ENCODE measurements at places on chromosomes 12 and 14.

DNA sequence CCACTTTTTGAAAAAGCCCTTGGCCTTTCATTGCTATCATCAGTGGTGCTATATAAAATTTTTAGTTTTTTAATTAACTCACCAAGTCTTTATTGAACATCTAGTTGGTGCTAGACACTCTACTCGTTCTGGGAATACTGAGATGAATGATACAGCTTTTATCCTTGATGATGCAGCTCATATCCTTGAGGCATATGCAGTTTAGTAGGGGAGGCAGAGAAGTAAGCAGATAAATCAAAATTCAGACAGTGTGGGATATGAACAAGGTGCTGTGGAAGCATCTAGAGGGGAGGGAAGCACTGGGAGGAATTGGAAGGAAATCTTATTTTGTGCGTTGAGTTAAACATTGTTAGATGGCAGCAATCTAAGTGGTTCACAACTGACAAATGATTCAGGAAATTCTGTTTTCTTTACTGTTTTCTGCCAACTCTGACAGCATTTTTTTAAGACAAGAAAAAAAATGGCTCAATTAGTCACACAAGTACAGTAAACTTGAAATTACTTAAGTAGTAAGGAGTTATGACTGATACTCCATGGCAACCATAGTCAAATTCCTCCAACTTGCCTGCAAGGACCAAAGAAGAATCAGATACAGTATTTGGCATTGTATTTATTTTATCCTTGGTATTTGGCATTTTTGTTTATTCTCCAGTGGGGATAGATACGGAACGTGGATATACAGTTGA lies 119.2 kb downstream of the TMTC2 start:
- no peak for DNase-seq

- DNase-seq = no peak
Measured at GRCh38 chr14:101221549-101222160, 318.1 kb upstream of the RTL1 start.

DNA sequence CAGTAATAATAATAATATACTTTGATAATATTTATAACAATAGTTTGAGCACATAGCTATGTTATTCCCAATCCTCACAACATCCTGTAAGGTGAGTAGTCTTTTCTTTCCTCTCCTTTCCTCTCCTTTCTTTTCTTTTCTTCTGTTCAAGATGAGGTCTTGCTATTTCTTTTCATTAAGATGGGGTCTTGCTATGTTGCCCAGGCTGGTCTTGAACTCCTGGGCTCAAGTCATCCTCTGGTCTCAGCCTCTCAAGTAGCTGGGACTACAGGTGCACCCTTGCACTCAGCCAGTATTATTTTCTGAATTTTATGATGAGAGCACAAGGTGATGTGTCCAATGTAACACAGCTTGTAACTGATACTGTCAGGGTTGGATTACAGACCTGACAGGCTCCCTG lies 134.6 kb downstream of the OTOGL start:
- DNase-seq = no peak

DNA sequence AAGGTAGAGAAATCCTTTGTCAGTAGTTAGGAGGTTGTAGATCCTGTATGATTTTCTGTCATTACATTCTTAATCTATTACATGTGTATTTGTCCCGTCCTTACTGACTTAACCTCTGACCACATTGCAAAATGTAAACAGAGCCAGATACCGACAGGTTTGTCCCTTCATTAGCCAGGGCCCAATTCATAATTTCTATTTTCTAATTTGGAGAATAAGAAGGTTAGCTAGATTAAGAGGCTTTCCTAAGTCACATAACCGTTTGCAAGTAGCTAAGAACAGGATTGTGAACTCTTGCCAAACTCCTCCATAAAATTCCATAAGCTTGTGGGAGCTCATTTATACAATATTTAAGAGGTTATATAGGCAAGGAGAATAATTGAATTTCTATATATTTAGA lies 352.6 kb downstream of the RAD51B start:
- no peak for DNase-seq

DNA sequence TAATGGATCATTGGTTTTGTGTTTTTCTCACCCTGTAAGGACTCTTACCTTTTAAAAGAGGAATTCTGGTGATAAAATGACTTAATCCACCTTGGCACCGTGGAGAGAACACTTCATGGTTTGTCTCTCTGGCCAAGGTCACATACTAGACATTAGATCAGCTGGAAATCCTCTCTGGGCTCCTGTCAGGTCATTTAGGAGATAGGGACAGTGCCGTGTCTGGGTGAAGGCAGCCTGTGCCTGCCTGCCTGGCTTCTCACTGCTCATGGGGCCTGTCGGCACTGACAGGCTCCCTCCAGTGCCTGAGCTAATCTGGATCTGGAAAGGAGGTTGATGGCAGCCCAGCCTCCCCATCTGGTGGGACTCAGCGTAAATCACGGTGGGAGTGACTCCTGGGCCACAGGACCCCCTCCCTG lies 5.7 kb downstream of the CRADD start:
- DNase-seq = no peak

GRCh38 chr14:95482627-95483308 lies 33.7 kb downstream of the SYNE3 start:
- DNase-seq = no peak

DNA sequence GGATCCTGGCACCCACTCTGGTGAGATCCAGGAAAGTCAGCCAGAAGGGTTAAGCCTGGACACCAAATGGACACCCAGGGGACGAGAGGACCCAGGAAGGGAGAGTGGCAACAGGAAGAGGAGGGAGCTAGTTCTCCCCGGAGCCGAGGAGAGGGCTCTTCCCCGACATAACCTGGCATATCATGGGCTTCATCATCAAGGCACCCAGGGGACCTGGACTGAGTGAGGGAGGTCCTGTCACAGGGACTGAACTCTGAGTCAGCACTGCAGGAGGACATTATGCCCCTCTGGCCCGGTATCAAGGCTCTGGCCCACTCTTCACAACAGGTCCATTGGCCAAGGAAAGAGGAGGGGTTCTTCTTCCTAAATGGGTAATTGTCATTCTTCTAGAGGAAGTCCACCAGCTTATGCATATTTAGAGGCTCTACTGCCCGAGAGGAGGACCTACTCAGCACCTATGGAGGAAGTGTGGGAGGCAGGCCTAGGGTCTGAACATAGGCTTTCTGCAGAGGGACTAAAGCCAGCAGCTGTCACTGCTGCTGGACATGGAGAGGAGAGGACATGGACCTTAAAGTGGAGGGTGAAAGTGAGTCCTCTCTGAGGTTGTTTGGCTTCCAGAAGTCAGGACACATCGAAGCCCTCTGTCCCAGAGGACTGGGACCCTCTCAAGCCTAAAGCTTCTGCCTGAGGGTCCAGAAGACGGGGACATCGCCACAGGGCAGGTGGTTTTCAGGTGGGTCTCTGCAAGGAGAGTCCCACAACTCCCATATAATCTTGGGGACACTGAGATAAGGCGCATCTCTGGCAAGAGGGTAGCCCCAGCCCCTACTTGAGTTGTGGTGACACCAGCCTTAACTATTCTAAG lies 18.6 kb downstream of the ISCA2 start:
- DNase-seq = no peak

DNA sequence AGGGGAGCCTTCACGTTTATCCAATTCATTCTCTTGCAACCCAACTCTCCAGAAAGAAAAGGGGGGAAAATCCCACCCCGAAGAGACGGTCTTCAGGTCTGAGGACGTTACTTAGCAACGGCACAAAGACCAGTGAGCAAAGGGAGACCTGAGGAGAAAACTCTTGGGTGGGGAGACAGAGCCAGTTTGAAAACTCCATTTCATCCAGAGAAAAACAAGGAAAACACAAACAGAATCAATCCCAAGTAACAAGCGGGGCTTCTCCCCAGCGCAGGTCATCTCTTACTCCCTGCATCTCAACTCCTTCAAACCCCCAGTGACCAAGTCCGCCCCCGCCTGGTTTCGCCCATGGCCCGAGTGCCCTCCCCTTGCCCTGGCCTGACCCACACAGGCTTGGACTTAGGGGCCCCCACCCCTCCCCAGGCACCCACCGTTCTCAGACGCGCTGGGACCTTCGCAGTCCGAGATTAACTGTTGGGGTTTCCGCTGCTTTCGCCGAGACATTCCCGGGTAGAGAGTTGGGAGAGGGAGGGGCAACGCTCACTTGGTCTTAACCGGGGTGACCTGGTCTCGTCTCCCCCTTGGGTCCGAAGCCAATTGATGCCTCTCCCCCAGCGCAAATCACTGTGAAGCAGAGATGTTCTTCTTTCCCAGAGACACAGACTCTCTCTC lies 10.4 kb upstream of the SALL2 start:
- no peak for DNase-seq

- no peak for DNase-seq
Measured at GRCh38 chr14:72598306-72598705, 295.6 kb downstream of the DPF3 start.

DNA sequence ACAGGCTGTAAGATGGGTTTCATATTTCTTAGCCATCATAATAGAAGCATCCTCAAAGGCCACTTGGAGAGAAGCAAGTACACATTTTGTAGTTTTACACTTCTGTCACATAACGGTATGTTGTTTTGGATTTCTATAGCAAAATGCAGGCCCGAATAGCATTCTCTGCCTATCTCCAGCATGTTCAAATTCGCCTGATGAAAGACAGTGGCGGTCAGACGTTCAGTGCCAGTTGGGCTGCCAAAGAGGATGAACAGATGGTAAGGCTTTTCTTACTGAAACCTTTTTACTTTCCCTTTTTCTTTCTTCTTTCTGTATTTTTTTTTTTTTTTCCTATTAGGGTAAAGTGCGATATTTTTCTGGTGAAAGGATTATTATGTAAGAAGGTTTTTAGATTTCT lies 110.5 kb downstream of the TTLL5 start:
- no peak for DNase-seq

DNA sequence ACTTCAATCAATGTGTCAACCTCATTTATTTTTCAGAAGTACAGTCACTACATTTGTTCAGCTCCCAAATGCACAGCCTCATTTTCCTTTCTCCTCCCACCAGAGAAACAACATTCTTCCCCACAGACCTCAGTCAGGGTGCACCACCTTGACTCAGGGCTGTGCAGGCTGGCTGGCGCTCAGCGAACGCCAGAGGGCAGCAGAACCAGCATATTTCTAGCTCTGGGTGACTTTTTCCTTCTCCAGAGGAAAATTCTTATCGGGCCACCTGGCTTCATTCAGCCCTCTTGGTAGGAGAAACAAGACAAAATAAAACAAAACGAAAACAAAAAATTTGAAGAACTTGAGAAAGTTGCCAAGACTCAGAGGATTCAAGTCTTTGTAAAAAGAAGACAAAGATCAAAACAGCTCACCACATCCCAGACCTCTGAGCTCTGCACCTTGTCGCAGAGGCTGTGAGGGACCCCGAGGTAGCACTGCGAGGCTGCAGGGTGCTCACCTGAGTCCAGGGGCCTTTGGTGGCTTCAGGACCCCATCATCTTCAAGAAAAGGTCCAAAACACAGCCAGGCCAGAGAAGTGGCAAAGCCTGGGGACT lies 33.7 kb downstream of the PAH start:
- DNase-seq = no peak

DNA sequence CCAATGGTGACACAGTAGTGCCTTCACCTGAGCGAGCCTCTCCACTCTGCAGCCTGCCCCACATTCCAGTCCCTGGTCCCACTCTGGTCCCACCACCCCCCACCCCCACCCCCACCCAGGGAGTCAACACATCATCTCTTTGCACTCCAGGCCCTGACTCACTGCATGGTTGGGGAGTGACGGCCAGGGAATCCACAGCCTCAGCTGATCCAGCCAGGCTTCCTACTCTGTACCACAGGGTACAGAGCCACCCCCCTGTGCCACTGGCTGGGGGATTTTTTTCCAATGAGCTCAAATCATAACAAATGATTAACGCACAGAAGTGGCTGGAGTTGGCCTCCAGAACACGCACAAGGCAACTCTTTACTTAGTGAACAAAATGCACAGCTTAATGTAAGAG lies 233.7 kb downstream of the NTF3 start:
- no peak for DNase-seq

DNA sequence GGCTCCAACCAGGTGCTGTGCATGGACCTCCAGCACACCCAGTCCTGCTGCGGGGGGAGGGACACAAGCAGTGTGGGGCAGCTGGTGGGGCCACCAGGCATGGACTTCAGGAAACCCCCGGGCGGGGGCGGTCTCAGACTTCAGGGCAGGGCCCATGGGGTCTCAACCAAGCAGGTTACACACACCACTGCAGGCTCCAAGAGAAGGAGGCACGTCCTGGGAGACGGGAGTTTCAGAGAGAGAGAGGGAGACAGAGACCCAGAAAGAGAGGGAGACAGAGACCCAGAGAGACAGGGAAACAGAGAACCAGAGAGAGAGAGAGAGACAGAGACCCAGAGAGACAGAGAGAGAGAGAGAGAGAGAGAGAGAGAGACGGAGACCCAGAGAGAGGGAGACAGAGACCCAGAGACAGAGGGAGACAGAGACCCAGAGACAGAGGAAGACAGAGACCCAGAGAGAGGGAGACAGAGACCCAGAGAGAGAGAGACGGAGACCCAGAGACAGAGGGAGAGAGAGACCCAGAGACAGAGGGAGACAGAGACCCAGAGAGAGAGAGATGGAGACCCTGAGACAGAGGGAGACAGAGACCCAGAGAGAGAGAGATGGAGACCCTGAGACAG lies 128.9 kb downstream of the NCOR2 start:
- no peak for DNase-seq

DNA sequence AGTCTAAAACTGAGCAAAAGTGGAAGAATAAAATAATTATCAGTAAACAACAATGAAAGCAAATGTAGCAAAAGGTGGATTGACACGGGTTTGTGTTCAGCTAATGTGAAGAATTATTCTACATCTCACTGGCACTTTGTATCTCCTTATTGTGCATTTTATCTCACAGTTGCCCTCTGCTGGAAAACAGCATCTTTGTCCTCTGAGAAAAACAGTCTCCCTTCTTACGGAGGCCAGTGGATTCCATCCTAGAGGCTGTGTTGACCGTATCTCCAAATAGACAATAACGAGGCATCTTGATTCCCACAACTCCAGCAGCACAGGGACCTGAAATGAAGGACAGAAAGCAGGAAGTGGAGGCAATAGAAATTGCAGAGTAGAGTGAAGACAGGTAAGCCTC lies 51.3 kb upstream of the PLBD1 start:
- no peak for DNase-seq

- no peak for DNase-seq
Measured at GRCh38 chr14:55760789-55761566, 181.0 kb downstream of the KTN1 start.

DNA sequence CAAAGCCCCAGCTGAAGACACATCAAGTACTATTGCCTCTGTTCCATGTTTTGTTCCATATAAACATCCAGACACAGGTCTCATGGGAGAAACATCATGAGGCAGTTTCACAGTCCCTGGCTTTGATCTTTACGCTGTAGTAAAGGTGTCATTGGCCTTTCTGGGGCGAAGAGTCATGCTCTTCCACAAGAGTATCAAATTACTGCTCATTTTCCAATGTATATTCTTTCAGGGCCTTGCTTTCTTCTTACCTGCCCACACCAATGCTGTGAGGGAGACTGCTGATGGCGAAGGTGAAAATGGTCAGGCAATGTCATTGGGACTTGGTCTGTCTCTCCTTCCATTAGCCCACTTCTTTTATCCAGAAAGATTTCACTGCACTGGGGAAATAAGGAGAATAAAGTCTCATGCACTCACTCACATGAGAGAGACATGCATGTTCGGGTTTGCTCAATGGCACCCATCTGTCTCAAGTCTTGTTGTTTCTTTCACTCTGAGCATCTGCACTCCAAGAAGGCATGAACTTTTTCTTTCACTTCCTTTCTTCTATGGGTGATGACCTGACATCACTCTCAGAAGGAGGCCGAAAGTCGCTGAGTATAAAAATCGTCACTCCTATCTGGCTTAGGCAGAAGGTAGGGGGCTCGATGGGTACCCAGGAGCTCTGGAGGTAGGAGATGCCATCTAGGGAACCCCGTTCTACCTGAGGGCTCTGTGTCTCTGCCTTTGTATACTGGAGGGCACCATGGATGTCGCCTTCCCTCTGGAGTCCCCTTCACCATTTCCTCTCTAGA lies 1.3 kb upstream of the JDP2 start:
- DNase-seq = no peak

Measured in stimulated activated naive CD4-positive, alpha-beta T cell treated with Interleukin-2 at 50 U/mL for 16 hours (primary cell).